ENCODE measurements at places on chromosomes 11 and 22.

GRCh38 chr11:5846701-5847100 is 5.0 kb upstream of the OR52E6 start:
- DNase-seq = no peak

DNA sequence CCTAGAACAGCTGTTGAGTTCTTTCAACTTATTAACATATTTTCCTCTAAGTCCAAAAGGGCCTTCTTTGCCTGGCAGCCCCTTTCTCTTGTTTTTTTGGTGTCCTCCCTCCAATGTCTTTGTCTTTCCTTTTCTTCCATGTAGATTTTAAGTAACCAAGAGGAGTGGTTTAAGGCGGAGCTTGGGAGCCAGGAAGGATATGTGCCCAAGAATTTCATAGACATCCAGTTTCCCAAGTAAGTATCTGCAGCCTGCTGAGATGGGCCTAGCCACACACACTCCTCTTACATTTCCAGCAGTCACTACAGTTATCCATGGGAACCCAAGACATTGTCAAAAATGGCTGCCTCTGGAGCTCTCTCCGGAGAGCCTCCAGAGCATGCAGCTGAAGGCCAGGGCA is 4.5 kb upstream of the TMA7B start:
- no peak for DNase-seq

GRCh38 chr11:82811369-82811768 is 77.7 kb upstream of the FAM181B start:
- no peak for DNase-seq

- no peak for DNase-seq
Measured at GRCh38 chr11:94130298-94131046, 1.8 kb downstream of the PANX1 start.

DNA sequence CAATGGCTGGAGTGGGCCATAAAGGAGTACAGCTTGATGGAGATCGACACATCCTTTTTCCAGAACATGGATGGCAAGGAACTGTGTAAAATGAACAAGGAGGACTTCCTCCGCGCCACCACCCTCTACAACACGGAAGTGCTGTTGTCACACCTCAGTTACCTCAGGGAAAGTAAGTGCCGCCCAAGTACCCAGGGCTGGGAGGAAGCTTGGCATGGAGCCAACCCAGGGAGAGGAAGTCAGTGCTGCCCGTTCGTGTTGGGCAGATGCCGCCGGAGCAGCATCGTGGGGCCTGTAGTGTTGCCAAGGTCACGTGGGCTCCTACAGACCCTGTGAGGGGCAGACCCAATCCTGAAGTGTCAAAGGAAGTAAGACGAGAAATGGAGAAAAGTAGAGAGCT is 78.9 kb downstream of the FLI1 start:
- peak; percentile 79 for DNase-seq

DNA sequence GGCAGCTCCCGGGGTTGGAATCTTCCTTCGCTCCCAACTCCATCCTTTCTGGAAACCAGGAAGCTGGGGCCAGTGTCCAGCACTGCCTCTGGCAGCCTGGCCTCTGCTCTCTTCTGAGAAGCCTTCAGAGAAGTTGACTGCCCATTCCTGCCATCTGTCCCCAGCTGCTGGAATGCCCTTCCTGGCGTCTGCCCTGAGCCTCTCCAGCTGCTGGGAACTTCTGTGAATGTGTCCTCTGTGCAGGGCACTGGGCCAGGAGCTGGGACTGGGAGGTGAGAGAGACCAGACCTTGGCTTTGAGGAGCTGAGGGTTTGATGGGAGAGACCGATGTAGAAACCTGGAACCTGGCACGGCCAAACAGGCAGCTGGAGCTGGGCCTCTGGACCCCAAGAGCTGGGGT is 5.9 kb upstream of the SOX10 start:
- DNase-seq = no peak

GRCh38 chr11:122516686-122517085 is 138.8 kb upstream of the UBASH3B start:
- DNase-seq = no peak

- DNase-seq = no peak
Measured at GRCh38 chr11:94820480-94820879, 52.3 kb downstream of the AMOTL1 start.

DNA sequence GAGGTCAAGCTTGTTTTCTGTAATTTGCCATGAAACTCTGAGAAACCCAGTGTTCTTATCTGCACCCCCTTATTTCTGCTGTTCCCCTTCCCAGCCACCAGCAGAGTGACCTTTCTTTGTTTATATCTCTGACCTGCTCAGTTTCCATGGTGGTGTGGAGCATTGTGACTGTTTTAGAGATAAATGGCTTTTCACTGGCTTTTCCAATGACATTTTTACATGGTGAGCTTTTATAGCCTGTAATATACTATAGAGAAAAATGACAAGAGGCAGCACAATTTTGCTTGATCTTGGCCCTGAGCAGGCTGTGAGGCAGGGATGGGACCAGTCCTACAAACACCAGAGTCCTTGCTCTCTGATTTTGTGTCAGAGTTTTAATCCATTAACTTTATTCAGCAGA is 233.9 kb downstream of the FAT3 start:
- DNase-seq = no peak

GRCh38 chr11:72736452-72737069 is 15.6 kb downstream of the ARAP1 start:
- DNase-seq = no peak

DNA sequence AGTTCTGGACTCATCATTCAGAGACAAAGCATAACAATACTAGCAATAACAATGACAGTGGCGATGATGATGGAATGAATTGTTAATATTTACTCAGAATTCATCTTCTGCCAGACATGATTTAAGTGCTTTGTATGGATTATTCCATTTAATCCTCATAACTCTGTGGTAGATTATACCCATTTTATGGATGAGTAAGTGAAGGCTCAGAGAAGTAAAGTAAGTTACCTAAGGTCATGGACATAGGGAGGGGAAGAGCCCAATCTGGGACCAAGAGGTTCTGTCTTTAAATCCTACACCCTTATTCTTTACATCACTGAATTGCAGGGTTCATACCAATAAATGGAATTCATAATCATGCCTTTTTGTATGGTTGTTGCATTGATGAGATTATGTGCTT is 72.7 kb downstream of the MYO18B start:
- no peak for DNase-seq

DNA sequence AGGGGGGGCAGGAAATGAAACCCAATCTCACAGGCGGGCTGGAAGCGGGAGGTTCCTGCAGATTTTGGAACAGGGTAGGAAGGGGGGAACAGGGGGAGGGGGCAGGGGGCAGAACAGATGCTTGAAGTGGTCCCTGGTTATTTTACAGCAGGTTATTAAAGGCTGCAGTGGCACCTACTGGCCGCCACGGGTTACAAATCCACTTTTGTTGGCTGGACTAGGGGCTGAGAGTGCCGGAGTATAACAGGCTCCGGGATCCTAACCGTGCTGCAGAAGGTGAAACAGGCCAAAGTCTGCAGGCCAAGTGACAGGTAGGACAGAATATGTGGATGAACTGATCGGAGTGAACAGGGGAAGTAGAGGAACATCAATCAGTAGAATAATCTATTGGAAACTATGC is 2.5 kb downstream of the ROBO3 start:
- DNase-seq = no peak

- no peak for DNase-seq
Measured at GRCh38 chr11:7578276-7578955, 64.6 kb downstream of the PPFIBP2 start.

- DNase-seq = no peak
Measured at GRCh38 chr11:118663902-118664301, 15.5 kb downstream of the TREH start.

DNA sequence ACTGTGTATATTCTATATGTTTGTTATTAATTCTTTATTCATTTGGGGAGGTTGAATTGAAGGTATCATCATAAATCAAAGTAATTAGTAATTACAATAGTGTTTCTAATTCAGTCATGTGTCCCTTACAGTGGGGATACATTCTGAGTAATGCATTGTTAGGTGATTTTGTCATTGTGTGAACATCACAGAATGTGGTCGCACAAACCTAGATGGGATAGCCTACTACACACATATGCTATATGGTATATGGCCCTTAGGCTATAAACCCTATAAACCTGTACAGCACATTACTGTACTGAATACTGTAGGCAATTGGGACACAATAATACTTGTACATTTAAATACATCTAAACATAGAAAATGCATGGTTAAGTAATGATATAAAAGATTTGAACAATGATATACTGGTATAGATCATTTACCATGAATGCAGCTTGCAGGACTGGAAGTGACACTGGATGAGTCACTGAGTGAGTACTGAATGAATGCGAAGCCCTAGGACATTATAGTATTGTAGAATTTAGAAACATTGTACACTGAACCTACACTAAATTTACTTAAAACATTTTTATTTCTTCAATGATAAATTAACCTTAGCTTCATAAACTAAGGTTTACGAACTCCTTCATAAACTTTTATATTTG is 936.2 kb upstream of the CHORDC1 start:
- no peak for DNase-seq

GRCh38 chr11:43975629-43976028 is 33.2 kb downstream of the C11orf96 start:
- DNase-seq = no peak

- no peak for DNase-seq
Measured at GRCh38 chr11:110337570-110338193, 41.3 kb upstream of the RDX start.
